ENCODE measurements at places on chromosomes 1 and 21.

GRCh38 chr1:222732216-222733159 is 4.5 kb upstream of the FAM177B start:
- DNase-seq = no peak

DNA sequence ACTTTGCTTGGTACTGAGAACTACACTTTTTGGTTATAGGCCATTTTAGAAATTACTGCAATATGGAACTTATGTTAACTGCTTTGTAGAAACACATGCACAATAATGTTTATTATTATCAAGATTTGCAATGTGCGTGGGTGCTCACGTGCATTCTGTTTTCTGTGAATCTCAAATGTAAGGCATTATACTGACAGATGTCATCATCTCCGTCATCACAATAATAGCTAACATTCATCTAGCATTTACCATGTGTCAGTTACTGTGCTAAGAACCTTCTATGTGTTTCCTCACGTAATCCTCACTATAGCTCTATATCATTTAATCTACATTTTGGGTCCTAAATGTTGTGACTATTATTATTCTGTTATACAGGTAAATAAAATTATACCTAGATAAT is 1214.8 kb upstream of the ADGRL4 start:
- DNase-seq = no peak

DNA sequence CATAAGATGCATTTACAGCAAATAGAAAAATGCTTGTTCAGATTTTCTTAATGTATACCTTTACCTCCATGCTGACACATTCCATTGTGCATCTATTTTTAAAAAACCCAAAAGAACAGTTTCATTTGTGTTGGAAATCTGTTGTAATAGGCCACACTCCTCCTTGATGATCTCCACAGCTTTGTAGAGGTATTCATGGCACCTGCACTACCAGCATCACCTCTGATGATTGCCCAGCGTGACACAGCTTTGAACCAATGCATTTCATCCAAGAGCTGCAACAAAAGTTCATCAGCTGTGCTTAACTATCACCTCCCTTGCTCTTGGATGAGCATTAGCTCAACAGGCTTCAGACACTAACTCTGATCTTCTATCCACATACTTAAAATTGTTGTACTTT is 8.2 kb downstream of the DYNLT5 start:
- no peak for DNase-seq

GRCh38 chr1:8911416-8912309 is 33.2 kb upstream of the ENO1 start:
- DNase-seq = no peak

- no peak for DNase-seq
These were observed 14.2 kb downstream of the TXNIP start for GRCh38 chr1:145982010-145982723.

- no peak for DNase-seq
These were observed 9.6 kb downstream of the NES start for GRCh38 chr1:156667610-156667967.

DNA sequence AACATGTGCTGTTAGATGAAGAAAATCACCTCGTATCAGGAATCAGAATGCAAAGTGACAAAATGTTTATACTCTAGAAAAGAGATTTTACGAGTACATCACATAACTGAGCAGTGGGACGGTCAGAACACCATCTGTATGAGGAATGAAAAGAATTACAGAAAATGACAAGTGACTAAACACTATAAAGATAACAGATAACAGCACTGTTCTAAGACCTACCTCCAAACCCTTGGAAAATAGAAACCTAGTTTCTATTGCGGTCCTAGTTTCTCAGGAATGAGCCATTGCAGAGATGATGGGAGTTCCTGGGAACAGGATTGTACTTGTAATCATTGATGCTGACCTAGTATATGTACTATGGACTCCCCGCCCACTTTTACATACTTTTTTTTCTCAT is 839.4 kb upstream of the ADAMTS5 start:
- peak; percentile 97 for DNase-seq

- DNase-seq = no peak
These were observed at the start of gene GRHL3 for GRCh38 chr1:24319312-24319863. GRHL3 (plus strand) TSS chr1:24319357; CDS start chr1:24319552, 195 bp downstream.

GRCh38 chr1:75765697-75766355 is 20.2 kb upstream of the RABGGTB start:
- peak; percentile 71 for DNase-seq

- no peak for DNase-seq
These were observed 66.0 kb downstream of the ZNF281 start for GRCh38 chr1:200343874-200344273.

- peak; percentile 67 for DNase-seq
These were observed 151.9 kb downstream of the MAGI3 start for GRCh38 chr1:113542221-113542701.

DNA sequence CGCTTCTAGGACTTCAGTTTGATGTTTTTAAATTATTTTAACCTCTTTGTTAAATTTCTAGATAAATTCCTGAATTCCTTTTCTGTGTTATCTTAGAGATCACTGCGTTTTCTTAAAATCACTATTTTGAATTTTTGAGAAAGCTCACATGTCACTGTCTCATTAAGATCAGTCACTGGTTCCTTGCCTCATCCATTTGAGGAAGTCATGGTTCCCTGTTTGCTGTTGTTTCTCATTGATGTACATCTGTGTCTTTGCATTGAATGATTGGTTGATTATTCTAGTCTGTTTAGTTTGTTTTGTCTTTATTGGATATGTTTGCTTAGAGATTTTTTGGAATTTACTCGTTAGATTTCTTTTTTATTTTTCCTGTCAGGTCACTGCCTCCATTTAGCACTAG is 50.1 kb downstream of the CRP start:
- DNase-seq = no peak

DNA sequence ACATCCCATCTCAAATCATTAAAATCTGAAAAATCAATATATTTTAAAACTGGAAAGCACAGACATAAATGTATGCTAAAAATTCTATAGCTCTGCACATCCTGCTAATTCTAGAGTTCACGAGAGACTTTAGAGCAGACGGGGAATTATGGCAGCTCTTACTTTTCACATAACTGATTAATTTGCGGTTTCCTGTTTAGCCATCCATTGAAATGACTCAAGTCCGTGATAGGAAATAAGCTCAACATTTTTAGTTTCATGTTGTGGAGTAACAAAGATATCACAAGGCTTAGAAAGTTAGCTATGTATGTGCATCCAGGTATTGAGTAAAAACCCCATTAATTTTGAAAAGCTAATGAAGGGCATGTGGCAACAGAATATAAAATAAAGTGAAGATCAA is 123.2 kb downstream of the SMYD2 start:
- peak; percentile 93 for DNase-seq

DNA sequence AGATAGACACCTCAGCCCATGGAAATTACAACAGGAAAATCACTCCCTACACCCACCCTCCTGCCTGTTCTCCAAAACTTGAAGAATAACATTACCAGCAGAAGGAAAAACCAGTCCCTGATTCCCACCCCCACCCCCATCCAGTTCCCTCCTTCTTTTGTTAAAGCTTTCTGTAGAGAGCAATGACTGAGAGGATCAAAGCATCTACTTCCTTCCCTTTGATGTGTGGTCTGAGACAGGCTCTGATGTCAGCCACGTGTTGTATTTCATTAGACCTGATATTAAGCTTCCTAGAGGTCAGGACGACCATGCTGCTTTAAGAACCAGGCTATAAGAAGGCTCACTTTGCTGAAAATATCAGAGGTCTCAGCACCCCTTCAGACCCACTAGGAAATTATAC is 73.9 kb upstream of the HAO2 start:
- DNase-seq = no peak

DNA sequence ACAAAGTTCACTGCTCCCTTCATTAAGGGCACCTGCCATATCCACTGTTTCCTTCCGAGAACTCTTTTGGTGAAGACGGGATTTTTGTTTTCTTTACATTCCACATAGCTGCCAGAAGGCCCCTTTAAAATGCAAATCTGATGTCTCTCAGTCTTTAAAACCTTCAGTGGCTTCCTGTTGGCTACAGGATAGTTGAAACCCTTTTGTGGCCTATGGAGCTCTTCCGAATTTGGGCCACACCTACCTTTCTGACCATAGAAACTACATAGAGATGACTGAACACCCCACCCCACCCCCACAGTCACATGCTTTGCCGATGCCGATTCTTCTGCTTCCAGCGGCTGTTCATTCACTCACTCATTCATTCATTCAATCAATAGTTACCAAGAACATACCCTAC is 502.6 kb downstream of the KIF26B start:
- no peak for DNase-seq

DNA sequence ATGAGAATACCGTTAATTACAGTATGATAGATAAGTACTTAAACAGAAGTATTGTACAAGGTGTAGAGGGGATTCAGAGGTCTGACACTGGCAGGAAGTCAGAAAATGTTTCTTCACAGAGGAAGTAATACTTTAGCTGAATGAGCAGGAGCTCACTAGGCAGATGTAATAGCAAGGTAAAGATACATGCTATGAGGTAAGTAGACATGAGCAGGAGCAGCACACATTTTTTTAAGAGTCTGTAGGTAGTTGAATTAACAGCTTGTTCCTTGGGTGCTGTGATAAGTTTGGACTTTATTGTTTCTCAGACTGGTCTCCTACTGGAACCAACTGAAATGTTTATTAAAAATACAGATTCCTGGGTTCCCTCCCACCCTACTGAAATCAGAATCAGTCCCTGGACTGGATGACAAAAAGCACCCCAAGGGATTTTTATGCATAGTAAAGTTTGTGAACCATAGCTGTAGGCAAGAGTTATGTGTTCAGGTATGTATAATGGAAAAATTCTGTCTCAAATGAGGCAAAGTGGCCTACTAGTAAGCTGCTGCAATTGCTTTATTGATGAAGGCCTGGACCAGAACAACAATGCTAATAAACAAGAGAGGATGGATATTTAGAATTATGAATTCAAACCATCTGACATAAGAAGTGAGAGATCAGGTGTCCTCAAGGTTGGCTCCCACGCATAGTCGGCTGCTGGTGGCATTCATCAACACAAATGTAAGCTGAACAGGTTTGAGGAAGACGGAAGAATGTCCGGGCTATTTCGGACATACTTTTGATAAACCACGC is 902 bp downstream of the AP4B1 start:
- no peak for DNase-seq

GRCh38 chr1:172698224-172698623 is 39.3 kb downstream of the FASLG start:
- DNase-seq = no peak

DNA sequence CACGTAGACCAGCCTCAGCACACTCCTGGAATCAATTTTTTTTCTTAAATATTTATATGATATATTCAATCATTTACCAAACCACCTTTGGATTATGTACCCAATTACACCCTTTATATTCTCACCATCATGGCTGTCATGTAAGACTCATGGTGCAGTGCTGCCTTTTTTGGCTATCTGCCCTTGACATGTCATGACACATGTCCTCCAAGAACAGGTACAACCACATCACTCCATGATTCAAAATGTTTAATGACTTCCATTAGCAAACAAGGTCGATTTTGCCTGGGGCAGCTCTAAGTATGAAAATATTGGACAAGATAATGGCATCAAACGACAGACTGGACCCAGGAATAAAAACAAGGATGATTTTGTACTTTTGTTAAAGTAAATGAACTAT is 861.1 kb upstream of the ADAMTS5 start:
- no peak for DNase-seq

GRCh38 chr1:225446595-225446960 is 18.7 kb upstream of the LBR start:
- DNase-seq = no peak

DNA sequence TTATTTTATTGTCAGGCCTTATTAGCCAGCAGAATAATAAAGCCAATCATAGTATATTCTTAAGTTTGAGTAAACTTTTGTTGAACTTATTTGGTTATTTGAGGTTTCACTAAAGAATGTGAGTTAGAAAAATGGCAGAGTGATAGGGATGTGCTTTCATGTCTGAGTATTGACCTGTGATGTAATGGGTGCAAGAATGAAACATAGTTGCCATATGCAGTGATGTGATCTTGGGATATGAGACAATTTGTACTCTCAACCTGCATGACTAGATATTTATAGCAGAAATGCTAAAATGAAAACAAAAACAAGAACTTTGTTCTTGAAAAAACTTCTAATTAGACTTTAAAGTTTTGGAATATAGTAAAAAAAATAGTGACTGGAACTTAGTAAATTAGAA is 97.9 kb downstream of the DISP1 start:
- peak; percentile 60 for DNase-seq

DNA sequence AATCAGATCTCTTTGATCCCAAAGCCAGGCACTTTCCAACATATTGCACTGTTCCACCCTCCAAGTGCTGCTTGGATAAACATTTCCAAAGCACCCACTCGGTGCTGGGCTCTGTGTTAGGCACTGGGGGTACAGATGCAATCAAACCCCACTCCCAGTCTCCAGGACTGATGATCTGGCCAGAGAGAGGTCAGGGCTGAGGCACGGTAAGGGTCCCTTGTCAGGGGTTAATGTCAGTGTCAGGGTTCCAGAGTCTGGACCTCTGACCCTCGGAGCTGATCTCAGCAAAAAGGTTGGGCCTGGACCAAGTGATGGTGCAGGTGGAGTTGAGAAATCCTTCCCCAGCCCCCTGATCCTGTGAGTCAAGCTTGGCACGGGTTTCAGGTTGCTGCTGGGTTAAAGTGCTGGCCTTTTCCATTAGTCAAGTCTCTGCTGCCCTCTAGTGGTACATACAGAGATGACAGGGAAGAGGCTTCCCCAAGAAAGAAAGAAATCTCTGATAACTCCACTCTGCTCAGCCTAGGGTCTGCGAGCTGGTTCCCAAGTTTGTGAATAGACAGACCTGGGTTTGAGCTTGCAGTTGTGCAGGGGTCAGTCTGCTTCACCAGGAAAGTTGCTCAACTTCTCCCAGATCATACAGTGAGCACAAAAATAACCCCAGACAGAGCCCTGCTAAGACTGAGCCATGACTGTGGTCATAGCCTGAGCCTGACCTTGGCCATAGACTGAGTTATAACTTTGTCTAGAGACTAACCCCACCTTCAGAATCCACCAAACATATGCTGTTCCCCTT is 74.6 kb downstream of the DMRTA2 start:
- DNase-seq = peak; percentile 73

GRCh38 chr1:43763497-43763973 is 56.2 kb downstream of the ST3GAL3 start:
- peak; percentile 90 for DNase-seq
